ENCODE measurements at places on chromosomes 5 and 9. TPM values are rescaled to one million over a fixed set of nuclear protein-coding genes. Genes with fewer than 3 reads are reported as not detected.

PPP2R2B gene
- 19.6 TPM for total RNA-seq

MUSK gene
- total RNA-seq = 8.6 TPM

NEK6 gene
- 8.2 TPM for total RNA-seq

HDAC3 gene
- total RNA-seq = 51.5 TPM

ZNF618 gene
- total RNA-seq = 2.9 TPM

CCDC112 gene
- total RNA-seq = 10.7 TPM

OCLN gene
- 1.6 TPM for total RNA-seq

ROPN1L gene
- 0.68 TPM for total RNA-seq

DNA sequence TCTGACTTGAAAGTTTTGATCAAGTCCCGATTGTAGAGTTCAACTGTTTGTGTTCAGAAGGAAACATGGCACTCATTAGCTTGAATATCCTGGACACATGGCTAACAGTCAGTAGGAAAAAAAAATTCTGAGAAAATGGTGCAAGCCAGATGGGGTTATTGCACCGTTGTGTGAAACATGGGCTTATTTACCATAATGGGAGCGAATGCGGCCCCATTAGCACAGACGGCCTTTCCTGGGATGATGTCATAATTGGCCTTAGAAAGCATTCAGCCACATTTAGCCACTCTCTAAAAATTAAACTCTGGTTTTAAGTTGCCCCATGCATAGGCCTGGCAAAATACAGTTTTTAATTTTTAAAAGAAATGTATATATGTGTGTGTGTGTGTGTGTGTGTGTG lies 112.1 kb downstream of the IRX2 start:
- DNase-seq = no peak

DNA sequence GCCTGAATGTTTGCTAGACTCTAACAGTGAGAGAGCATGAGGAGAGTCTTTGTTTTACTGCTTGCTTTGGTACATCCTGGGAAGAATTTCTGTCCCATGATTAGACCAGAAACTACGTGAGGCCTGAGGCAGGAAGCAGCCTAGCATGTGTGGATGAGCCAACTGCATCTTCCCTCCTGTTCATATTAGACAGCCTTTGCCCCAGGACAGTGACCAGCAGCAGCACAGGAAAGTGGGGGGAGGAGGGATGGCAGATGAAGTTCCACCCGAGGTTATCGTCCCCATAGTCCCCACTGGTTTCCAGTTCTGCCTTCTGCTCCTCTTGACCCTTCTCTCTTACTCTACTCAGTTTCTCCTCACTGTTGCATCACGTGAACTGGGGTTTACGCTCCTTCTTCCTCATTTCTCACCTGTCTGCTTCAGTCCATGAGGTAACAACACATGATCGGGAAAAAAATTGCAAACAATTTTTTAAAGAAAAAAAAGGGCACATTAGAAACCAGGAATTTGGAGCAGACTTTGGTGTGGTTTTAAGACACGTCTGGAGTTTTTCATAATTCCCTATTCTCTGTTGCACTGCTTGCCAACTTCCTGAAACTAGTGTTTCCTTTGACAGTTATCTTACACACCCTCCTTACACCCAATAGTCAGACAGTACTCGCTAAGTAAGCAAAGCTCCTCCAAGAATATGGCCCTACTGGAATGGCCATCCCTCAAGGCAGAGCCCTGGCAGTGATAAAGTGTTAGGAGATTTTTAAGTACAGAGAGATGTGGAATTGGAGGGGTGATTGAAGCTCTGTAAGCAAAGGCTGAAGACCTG lies 84.1 kb downstream of the SNX18 start:
- no peak for DNase-seq

GRCh38 chr9:106052735-106053134 lies 358.4 kb downstream of the TMEM38B start:
- DNase-seq = no peak

DNA sequence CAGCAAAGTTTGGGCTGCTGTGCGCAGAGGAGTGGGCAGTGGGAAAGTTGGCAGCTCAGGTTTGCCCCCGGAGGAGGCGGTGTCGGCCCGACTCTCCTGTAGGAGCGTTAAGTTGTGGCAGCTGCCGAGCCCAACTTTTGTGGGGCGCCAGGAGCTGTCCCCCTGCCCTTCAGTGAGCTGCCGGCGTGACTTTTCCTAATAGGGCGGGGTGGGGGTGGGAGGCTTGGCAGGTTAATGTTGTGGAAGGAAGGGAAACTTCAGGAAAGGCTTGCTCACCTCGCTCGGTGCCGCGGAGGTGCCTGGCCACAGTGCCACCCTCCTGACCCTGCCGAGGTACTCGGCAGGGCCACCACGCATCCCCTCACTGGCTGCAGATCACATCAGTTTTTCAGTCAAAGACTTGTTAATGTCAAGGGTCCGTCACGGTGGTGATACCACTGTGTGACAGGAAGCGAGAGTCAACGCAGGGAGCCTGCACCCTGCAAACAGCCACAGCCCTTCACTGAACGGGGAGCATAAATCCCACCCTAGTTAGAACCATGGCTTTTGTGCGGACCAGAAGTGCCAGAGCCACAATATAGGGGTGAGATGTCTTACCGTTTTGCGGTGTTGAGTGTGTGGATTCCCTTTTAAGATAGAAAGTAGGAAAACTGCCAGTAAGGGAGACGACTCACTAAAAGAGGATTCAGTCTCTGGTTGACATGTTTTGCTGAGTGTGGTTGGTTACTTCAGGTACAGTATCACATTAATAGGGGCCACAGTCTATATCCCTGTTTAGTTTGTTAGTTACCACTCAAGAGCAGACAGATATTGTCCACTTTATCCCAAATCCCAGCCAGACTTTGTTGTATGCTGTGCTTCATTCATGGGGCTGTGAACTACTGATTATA lies 796 bp downstream of the LNPEP start:
- peak; percentile 73 for DNase-seq

- no peak for DNase-seq
Observed at GRCh38 chr5:146624179-146624578, 108.2 kb upstream of the GPR151 start.

DNA sequence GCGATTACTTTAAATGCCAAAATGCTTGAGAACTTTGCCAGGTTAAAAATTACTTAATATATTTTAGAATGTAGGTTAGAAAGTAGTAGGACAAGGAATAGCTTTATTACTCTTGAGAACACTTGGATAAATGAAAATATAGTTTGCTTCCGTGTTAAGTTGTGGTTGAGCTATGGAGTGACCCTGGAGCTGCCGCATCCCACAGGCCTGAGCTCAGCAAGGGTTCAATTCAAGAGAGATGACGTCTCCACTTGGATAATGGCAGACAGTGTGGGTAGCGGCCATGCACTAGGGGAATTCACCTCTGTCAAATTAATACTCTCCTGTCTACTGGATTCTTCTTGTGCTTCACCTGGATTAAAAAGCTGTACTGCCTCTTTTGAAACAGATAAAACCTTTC lies 105.0 kb downstream of the GAPVD1 start:
- no peak for DNase-seq

GRCh38 chr9:112194969-112195431 lies 19.9 kb upstream of the SUSD1 start:
- DNase-seq = no peak

DNA sequence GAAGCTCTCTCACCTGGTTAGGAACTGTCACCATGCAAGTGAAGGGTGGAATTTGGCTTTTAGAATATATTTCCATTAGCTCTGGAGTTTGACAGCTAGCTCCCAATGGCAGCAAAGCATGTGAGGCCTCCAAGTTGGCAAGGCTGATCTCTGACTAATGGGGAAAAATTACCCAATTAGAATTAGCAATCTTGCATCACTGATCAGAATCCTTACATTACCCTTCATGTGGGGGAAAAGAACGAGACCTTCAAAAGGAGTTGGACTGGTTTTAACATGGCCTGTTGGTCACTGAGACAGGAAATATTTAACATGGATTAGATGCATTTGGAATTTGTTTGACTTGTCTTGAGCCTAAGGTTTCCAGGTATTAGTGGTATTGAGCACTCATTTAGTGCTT lies 192.3 kb upstream of the GDNF start:
- no peak for DNase-seq

DNA sequence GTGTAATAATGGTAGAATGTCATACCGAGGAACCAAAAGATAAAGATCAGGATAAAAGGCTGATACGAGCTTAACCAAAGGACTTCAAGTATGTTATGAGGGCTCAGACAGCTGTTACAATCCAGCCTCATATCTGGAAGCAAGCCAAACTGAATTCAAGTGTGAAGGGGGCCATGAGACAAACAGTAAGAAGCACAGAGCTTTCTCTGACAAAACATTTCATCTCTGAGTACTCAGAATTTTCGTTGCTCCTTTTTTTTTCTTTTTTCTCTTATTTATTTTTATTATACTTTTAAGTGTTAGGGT lies 52.9 kb upstream of the CD180 start:
- no peak for DNase-seq

DNA sequence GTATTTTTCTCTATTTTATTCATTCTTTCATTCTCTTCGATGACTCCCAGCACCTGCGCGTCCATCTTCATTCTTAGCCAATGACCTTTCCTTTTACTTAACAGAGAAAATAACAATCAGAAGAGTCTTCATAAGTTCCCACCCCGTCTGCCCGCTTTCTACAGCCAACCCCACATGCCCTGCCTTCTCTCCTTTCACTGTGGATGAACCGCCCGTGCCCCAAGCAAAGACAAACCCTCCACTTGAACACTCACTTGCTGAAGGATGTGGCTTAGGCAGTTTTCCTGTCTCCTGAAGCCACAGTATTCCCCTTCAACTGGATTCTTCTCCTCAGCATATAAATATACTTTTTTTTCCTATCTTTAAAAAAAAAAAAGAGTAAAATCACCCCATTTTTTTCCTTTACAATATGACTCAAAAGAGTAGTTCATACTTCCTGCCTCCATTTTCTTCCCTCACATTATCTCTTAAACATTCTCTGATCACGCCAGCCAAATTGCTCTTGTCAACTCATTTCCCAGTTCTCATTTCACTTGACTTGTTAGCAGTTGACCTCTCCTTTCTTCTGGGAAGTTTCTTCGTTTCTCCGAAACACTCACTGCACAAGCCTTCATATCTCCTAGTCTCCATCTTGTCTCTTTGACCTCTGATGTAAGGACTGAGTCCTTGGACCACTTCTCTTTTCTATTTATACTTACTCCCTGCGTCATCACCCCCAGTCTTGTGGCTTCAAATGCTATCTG lies 11.1 kb downstream of the NIPSNAP3B start:
- no peak for DNase-seq

- DNase-seq = no peak
Observed at GRCh38 chr5:143472576-143472975, 69.1 kb upstream of the NR3C1 start.

GRCh38 chr9:116585896-116586295 lies 101.2 kb upstream of the TRIM32 start:
- no peak for DNase-seq

DNA sequence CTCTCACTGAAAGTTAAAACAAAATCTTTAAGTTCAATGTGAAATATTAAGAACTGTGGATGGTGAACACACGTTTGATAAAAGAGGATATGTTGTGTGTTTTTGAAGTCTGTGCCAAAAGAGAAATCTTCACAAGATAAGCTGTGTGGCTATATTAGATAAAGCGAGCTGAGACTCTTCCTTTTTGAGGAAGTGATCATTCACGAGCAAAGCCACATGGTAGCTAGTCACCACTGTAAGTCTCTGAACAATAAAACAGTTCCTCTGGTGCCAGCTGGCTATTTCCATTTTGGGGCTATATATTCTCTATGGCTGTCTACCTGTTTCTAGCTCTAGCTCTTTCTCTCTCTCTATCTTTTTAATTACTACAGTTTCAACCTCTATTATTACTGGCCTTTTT lies 1849.2 kb upstream of the C9orf72 start:
- DNase-seq = no peak

- peak; percentile 67 for DNase-seq
Observed at GRCh38 chr5:157476702-157477408, 16.8 kb downstream of the NIPAL4 start.

DNA sequence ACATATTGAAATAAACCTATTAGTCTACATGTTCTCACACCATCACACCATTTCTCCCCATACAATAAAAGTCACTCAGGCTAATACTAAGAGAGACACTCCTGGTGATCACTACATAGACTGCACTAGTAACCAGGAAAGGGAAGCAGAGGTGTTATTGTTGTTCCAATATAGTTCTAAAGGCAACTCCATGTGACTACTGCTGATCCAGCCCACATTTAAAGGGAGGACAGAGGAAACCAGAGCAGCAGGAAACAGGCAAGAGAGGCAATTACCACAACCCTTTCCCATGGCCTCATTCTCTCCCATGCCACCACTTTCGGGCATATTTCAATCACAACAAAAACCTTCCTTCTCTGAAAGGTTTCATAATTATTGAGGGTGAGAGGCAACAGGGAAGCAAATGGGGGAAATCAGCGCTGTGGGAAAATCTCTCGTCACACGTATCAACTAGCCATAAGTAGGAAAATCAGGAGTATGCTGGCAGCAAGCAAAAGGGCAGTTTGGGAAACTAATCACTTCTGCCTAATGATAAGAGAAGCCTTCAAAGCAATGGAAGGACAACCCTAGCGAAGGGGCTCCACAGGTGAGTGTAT lies 1.8 kb downstream of the UBAP2 start:
- no peak for DNase-seq

- no peak for DNase-seq
Observed at GRCh38 chr5:132778856-132779255, 1.8 kb upstream of the SEPTIN8 start.

DNA sequence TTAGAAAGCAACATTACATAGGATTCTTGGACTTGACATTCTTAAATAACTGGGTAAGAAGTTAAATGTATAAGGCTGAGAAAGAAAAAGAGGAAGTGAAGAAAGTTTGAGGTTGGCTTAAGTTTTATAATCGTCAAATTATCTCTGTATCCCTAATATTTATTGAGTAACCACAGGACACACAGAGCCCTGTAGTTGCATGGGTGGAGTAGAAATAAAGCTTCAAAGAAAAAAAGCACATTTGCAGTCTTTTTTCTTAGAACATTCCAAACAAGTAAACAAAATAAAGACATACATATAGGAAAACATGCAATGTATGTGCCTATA lies 137.0 kb downstream of the CCDC192 start:
- DNase-seq = no peak

DNA sequence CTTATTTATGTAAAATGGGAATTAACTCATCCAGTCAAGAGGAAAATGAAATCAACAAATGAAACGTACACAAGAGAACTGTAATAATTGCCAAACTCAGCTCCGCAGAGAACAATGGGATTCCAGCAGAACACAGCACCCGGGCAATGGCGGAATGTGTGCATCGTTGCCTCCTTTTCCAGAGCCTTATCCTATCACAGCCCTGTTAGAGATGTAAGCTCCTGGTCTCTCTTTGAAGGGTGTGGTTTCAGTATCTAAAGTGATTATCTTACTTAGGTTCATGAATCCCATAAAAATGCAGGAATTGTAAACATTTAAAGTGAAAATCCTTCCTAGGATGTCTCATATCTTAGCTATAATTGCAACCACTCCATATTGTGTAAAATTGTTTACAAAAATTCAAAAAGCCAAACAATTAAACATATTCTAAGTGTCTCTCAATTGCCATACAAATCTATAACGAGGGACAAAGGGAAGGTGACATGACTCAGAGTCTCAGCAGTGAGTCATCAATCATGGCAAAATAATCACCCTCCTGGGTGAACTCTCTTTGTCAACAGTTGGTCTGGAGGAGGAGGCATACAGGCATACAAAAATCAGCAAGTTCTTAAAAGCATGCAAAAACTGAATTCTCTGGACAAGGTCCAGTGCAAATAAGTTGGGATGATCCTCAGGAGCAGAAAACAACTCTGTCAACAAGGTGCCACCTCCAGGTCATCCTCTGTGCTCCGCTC lies 22.6 kb downstream of the SEMA5A start:
- DNase-seq = no peak
